C1 segment of cervical spinal cord (tissue), 14 donors: ENCODE measurements at places on chromosomes 12 and 14.
A peak's percentile ranks its signal among the peaks of the same experiment; 100 is the strongest.

DNA sequence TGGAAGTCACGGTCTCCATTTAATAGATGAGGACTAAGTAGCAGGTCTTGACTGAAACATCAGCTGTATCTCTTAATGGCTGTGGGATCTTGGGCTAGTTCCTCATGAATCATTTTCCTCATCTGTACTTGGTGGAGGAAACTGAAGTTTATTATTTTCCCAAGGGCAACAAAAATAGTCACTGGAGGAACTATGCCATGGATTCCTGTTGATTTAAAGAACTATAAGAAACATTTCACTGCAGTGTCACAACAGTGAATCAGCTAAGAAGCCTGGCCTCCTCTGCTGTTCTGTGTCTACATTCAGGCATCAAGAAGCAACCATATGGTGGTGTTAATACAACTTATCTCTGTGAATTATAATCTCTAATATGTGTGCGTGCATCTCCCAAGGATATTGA is 200.5 kb downstream of the STXBP6 start:
- DNase-seq, result no peak

- DNase-seq, result no peak
Measured at GRCh38 chr14:89681086-89682018, 264.3 kb upstream of the FOXN3 start.

DNA sequence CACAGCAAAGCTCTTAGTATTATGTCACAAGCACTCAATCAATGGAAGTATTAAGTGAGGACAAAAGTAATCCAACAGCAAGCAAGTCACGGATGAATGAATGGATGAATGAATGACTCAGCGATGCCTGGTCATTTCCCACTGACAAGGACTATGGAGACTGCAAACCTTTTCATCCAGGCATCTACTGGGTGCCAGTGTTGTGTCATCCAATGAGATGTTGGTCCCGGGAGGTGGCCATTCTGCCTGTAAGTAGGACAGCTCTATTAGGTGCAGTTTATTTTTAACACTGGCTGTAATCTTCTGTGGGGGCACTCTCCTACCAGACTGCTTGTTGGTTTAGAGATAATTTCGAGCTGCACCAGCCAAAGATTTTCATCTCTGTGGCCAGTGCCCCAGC is 39.4 kb downstream of the STAB2 start:
- no peak for DNase-seq

GRCh38 chr12:100675432-100675831 is 101.9 kb downstream of the GAS2L3 start:
- no peak for DNase-seq

- no peak for DNase-seq
Measured at GRCh38 chr12:100371146-100371545, 14.3 kb downstream of the SLC17A8 start.

DNA sequence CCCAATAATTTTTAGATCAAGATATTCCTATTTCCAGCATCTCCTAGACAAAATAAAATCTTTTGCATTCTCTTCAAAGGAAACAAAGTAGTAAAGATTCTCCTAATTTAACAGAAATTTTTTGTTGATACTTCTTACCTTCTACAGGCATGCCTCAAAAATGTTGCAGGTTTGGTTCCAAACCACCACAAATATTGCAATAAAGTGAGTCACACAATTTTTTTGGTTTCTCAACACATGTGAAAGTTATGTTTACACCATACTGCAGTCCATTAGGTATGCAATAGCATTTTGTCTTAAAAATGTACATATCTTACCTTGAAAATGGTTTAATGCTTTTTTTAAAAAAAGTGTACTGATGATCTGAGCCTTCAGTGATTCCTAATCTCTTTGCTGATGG is 65.6 kb upstream of the USP15 start:
- DNase-seq, result no peak

DNA sequence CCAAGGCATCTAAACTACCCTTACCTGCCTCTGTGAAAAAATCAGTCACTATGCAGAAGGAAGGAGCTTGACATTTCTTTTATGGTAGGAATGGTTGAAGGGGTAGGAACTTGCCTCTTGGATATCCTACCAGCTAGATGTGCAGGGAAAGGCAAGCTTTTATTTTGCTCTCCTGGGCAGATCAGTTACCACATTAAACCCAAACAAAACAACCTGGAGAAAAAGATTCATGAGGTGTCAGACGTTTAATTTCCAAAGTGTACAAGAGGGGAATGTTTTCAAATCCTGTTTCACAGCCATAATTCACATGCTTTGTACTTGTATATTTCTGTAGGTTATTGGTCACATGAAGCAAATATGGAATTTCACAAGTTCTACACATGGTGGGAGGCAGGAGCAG is 67.0 kb upstream of the IFNG-AS1 start:
- no peak for DNase-seq

- no peak for DNase-seq
Measured at GRCh38 chr14:74083161-74083560, 1.1 kb downstream of the ALDH6A1 start.

DNA sequence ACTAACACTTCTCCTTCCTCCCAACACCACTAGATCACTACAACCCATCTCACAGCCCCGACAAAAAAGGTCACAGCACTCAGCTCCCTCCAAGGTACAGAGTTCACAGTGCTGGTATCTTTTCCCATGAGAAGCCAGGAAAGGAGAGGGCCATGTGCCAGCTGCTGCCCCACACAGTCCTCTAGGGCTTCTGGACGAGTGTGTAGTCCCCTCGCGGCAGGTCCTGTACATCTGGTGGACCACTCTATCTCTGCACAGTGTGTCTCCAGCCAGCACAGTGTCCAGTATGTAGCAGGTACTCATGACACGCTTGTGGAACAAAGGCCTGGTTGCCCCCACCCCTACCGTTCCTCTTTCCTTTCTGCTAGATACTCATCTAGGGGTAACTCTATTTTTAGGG is 134.4 kb upstream of the FOXN3 start:
- no peak for DNase-seq

DNA sequence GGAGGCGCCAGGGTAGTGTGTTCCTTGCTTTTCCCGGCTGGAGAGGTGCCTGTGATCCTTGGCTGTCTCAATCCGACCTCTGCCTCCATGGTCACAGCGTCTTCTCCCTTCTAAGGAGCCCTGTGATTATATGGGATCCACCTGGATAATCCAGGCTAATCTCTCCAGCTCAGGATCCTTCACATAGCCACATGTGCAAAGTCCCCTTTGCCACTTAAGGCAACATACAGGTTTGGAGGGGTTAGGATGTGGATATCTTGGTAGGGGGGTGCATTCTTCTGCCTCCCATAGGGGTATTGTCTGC is 1.2 kb upstream of the HVCN1 start:
- DNase-seq, result no peak

GRCh38 chr14:77710364-77710763 is 2.5 kb downstream of the SLIRP start:
- no peak for DNase-seq

DNA sequence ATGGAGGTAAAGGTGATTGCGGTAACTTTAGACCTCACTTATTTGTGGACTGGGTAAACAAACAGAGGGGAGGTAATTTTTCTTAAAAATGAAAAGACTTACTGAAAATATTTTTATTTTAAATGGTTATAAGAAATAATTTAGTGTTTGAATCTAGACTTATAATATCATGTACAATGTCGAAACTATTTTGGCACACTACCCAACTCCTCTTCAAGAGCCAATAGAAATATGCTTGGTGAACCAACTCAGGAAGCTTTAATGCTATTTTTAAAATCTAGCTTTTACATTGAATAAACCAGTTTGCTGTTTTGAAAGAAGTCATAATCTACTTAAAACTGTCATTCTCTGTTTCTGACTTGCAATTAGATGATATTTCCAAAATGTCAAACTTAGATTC is 175.8 kb upstream of the NPAS3 start:
- DNase-seq, result no peak

DNA sequence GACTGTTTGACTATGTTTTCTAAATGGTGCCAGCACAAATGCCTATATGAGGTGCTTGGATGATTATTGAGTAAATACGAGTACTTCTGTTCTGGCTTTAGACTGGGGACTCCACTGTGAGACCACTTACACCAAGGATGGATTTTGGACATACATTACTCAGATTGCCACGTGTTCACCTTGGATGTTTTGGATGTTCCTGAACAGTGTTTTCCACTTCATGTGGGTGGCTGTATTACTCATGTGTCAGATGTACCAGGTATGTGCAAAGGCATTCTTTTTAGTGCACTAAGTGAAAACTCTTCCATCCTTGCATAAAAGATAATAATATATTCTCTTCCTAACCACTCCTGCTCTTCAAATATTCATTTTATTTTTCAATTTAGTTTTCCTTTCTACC is 30.7 kb downstream of the CSRP2 start:
- DNase-seq, result no peak

DNA sequence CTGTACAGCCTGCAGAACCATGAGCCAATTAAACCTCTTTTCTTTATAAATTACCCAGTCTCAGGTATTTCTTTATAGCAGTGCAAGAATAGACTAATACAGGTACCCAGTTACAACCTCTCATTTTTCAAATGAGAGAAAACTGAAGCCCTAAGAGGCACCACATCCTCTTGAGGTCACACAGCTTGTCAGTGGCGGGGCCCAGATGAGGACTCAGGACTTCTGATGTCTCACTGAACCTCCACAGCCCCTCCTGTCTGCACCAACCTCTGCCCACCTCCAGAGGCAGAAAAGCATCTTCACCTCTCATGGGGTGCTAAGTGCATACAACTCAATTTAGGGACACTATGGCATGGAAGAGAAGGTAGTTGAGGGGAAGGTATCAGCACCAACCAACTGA is 120.7 kb downstream of the CRACR2A start:
- DNase-seq, result no peak

DNA sequence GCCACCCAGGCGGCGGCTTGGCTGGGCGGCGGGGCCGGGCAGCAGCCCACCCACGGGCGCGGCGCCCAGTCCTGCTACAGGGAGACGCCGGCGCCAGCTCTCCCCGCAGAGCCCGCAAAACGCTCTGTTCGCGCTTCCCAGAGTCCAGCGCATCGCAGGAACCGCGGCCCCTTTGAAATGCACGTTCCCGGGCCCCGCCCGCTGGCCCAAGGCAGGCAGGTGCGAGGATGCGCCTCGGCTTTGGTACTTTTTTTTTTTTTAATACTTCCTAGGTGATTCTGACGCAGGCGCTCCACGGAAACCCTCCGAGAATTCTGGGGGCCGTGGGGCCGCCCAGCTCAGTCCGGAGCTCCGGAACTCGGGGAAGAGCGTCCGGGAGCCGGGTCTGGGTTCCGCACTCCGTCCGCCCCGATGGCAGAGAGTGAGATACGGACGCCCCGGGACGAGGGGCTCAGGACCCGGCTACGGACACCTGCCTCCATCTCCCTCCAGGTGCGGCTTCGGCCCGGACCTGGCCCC is 483 bp downstream of the POC1B start:
- peak; percentile 53 for DNase-seq

GRCh38 chr14:52553002-52553670 is 500 bp downstream of the GPR137C start:
- peak; percentile 52 for DNase-seq

- DNase-seq, result no peak
Measured at GRCh38 chr12:67539946-67540345, 108.6 kb upstream of the DYRK2 start.

- peak; percentile 31 for DNase-seq
Measured at GRCh38 chr12:546920-547845, 87.4 kb downstream of the B4GALNT3 start.

DNA sequence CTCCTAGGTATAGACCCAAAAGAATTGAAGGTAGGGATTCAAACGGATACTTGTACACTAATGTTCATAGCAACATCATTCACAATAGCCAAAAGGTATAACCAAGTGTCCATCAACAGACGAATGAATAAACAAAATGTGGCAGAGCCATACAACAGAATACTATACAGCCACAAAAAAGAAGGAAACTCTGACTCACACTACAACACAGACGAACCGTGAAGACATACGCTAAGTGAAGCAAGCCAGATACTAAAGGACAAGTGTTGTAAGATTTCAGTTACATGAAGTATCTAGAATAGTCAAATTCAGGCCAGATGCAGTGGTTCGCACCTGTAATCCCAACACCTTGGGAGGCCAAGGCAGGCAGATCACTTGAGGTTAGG is 19.1 kb downstream of the CAMKK2 start:
- DNase-seq, result no peak

GRCh38 chr14:77667331-77667730 is 40.5 kb downstream of the ALKBH1 start:
- no peak for DNase-seq

GRCh38 chr12:52310622-52311284 is 10.4 kb downstream of the KRT83 start:
- no peak for DNase-seq

DNA sequence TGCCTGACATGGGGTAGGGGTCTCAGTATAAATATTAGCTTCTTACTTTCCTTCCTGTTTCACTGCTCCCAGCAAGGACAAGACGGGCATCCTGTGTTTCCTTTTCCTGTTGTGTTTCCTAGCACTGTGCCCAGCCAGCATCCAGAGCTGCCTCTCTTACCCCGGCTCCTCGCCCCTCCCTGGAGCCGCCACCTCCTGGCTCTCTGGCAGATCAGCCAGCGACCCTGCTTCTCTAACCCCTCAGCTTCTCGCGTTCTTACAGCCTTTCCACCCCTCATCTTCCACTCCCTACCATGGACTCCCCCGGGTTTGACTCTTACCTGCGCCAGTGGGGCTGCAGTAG is 17.8 kb downstream of the HDAC7 start:
- DNase-seq, result no peak

GRCh38 chr14:106459971-106460730 is 933.8 kb downstream of the TMEM121 start:
- no peak for DNase-seq

DNA sequence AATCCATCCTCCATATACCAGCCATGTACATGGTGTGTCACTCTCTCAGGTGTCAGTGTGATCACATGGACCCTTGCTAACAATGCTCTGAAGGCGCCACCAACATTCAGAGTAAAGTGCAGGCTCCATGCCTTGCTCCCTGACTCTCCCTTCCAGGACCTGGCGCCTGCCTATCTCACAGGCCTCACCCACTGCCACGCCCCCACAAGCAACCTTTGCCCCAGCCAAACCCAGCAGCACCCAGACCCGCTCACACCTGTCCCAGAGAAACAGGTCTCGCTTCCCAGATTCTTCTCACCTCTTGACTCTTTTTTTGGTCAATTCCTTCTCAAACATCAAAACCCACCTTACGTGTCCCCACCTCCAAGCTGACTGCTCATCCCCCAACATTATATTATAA is 52.3 kb downstream of the KCNK10 start:
- no peak for DNase-seq

DNA sequence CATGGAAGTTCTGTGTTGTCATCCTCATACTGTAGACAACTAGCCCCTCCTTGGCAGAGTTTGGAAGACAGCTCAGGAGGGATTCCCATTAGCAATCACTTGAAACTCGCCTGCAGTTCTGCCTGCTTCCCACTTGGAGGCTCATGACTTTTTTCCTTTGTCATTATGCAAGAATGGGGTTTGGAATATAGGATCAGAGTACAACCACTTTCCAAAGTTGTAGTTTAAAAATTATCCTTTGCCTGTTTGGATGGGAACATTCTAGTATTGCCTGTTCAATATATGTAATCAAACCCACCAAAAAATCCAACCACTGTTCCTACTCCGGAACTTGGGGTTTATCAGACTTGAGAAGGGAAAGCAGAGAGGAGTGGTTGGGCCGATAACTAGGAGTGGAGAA is 2.1 kb upstream of the GPD1 start:
- DNase-seq, result no peak

- DNase-seq, result no peak
Measured at GRCh38 chr14:87935886-87936285, 57.1 kb downstream of the GALC start.

- no peak for DNase-seq
Measured at GRCh38 chr12:120019938-120020337, 30.9 kb downstream of the BICDL1 start.
